Left colon (tissue), 2 donors: ENCODE measurements at places on chromosomes 2 and 18. TPM values are rescaled to one million over a fixed set of nuclear protein-coding genes. Genes with fewer than 3 reads are reported as not detected.

Gene ADCYAP1
- 0.21 TPM for total RNA-seq

Gene DSG2
- total RNA-seq: 330 TPM

Gene DCC
- 0.18 TPM for total RNA-seq

Gene SERPINB4
- total RNA-seq: not detected

Gene RNU2-63P
- total RNA-seq: 5.0 TPM

DNA sequence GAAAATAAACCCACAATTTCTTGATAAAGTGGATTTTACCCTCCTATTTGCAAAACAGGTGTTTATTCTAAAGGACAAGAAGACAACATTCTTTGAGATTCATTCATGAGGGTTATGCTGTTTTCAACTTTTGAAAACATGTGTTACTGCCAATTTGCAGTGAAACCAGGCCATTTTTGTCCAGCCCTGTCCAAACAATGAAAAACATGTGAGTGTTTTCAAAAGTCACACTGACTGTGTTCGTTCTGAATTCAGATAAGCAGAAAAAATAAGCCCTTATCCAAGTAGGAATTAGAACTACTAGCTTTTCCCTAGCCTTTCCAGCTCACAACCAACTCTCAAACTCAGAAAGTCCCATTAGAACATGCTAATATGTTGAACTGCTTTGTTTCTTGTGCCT lies 148.1 kb upstream of the PID1 start:
- no peak for DNase-seq

- DNase-seq: peak; percentile 27
Measured at GRCh38 chr2:75200140-75201096, 1.1 kb upstream of the TACR1 start.

GRCh38 chr2:170929686-170930050 lies 615 bp downstream of the GORASP2 start:
- peak; percentile 78 for DNase-seq

DNA sequence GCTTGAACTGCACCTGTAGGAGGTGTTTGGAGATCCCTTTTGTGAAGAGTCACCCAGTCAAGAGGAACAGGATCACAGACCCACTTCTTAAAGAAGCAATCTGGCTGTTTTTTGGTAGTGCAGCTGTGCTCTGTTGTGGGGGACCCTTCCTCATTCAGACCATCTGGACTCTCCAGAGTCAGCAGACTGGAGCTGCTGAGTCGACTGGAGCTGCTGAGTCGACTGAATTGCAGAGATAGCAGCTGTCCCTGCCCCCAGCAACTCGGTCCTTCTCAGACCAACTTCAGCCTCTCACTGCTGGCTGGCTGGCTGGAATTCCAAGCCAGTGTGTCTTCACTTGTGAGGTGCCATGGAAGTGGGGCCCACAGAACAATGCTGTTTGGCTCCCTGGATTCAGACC lies 56.8 kb downstream of the GTF3C3 start:
- DNase-seq: no peak

DNA sequence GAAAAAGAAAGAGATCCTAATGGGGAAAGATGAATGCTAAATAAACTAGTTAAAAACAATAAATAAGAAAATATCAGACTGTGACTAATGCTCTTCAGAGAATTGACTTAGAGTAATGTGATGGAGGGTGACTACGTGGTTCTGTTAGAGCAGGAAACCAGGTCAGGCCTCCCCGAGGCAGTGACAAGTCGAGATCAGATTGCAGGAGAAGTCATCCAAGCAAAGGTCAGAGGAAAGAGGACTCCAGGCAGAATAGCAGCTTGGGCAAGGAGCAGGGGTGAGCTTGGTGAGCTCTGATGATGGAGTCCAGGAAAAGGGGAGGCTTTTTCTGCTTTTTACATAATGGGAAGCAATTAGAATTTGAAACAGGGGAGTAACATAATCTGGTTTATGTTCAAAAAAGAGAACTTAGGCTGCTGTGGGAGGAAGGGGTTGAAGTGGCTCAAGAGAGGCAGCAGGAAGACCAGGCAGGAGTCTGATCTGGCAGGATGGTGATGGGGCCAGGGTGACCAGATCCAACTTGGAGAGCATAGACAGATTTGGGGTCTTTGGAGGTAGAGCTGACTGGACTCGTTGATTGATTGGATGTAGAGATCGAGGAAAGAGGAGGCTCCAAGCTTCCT lies 27.3 kb upstream of the ITGB6 start:
- DNase-seq: no peak

DNA sequence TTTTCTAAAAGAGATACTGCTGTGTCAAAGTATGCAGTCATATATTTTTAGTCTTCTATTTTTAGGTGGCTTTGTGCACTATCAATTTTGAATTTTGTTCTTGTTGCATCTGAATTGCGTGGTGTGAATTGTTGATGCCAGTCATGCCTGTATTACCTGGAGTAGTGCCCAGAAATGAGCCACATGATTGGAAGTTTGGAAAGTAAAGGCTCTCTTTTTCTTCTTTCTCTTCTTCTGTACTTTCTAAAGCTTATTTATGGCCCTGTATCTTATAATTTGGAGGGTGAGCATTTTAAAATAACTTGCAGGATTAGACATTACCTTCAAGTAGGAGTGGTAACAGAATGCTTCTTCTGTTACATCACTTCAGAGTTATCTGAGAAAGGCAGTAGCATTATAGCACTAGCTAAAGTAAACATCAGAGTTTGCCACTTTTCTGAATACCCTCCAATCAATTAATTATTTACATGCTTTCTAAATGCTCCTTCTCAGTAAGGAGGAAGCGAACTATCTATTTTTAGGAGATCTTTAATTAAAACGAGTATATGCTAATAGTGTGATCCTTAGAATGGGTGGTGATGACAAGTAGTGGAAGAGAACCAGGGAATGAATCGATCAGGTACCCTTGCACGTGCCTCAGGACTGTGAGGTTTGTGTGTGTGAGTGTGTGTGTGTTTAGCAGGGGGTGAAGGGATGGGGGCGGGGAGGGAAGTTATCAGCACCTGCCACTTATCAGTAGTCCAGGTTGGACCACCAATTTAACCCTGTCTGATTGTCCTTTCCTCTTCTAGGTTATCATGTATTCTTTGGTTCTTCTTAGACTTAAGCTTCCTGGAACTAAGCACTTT lies 112.5 kb downstream of the MAP3K20 start:
- no peak for DNase-seq

DNA sequence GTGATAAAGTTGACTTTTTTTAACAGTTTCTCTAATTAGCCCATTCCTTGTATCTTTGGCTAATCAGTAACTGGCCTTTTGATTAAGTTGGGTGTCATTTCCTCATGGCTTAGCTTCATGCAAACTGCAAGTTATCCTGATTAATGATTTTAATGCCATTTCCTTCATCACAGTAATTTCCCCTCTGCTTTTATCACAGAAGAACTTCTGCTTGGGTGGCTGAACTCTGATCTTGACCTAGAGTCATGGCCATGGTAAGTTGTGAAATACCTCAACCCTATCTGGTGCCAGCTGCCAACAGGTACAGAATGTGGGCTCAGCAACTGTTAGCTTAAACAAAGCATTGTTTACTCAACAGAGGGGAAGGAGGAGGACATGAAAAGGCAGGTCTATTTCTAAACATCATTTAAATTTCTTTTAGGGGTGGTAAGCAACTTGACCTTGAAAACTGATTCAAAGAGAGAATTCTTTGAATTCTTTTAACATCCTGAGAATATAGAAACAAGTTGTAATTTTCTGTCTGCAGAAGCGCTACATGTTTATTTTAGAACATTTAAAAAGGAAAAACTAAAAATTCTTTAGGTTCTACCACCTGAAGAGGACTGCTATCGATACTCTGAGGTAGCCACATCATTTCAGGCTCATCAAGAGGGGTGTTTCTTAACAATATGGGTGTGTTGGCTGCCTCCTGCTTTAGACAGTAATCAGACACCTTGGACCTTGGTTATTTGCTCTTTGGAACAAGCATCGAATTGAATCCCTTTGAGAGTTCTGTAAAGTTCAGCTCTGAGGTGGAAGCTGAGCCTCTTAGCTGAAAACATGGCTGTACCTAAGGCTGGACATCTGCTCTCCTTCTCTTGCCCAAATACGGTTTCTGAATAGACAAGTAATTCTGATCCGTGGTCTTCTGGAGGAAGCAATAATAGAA lies 39.7 kb downstream of the ANXA4 start:
- DNase-seq: no peak

DNA sequence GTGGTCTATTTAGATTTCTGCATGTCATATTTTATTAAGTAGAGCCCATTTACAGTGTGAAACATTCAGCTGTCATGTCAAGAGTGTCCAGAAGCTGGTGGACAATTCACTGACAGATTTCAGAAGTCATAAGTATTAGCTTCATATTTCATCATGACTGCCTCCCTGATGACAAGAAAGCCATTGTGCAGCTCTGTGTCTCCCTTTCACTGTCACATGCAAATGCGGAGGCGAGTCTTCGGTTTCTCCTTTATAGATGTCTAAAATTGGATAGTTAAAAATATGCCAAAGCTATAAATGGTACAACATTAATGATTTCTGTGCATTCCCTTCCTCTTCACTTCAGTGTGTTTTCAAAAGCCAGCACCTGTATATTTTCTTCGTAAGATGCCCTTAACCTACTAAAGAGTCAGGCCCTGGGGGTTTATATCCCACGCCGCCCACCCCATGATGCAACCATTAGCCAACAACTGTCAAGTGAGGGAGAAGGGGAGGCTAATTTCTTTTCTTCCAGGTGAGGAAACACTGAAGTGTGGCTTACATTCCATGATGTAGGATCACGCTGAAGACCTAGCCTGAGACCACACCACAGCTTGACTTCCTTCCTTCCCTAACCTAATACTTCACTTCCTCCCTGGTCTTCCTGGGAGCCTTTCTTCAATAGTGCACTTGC lies 99.6 kb upstream of the DDX18 start:
- DNase-seq: no peak
